ENCODE measurements at places on chromosomes 12 and 14.

- DNase-seq, result no peak
Observed at GRCh38 chr12:102454808-102455760, 25.3 kb downstream of the IGF1 start.

GRCh38 chr12:82325540-82326336 is 32.4 kb downstream of the CCDC59 start:
- no peak for DNase-seq

GRCh38 chr12:91877456-91878235 is 268.0 kb downstream of the BTG1 start:
- DNase-seq, result no peak

GRCh38 chr14:104691546-104692260 is 2.3 kb downstream of the INF2 start:
- no peak for DNase-seq

DNA sequence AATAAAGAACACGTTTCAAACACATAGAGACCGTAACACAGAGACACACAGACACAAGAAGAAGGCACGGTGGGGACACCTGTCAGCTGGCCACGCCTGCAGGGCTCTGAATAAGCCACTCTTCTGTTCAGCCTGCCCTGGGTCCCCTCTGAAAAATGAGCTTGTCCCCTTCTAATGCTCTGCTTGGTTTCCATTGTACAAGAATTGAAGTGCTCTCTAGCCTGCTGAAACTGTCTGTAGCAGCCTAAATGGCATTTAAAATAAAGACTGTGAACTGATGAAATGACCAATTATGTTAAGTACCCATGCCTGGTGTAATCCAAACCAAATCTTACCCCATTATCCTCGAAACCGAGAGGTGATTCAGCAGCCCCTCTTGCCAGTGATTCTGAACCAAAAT is 139.8 kb downstream of the FOXN3 start:
- no peak for DNase-seq

DNA sequence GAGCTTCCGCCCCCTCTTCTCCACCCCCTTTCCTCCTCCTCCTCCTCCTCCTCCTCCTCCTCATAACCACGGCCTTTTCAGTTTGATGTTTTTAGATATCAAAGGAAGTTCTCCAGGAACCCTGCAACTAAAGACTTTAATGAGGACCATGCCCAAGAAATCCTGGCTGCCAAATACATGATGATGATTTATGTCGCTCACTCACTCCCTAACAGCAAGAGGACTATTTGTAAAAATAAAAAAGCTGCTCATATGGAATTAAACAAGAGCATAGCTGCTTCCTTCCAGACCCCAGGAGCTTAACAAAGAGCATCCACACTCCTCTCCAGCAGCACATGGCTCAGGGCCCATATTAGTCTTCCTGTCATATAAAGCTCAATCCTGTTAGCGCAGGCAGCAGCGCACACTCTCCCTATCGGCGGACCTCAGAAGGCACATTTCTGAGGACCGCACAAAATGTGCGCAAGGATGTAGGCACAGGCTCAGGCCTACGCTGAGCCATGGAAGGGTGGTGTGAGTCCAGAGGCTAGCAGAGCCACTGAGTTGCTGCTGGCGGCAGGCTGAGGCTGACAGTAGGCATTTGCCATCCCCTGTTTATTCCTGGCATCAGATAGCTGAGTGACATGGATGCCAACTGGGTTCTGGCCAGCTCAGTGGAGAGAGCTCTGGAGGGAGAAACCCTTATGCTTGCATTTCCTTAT is 232.8 kb downstream of the MSRB3 start:
- DNase-seq, result no peak

All from activated CD4-positive, CD25-positive, alpha-beta regulatory T cell treated with anti-CD3 and anti-CD28 coated beads, Interleukin-2, amount 50 U/mL, for 72 hours (primary cell).